Chondrocyte (in vitro differentiated cells): ENCODE measurements at places on chromosomes 7 and 10. TPM values are rescaled to one million over a fixed set of nuclear protein-coding genes. Genes with fewer than 3 reads are reported as not detected.

GRCh38 chr7:128815289-128815942 lies 14.8 kb upstream of the FLNC start:
- DNase-seq, result peak; percentile 49
- no peaks in the 10 kb centered on the region for H3K4me1 ChIP-seq

ARMS2 gene
- 0.62 to 1.1 TPM in 2 of 3 replicates, not detected in the other for total RNA-seq

DNA sequence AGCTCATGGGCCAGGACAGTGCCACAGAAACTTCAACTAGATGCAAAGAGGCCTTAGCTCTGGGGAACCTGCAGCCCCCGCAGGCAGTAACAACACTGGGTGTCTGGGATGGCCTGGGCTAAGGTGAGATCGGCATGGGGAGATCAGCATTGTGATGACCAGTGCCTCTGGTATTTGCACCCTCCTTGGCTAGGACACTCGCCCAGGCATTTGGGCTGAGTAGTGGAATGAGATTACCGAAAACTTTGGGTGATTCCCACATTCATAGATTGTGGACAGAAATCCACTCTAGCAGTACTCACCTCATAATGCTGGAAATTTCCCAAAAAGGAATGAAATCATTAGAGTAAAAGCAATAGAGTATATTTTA lies 70.6 kb upstream of the ZMIZ2 start:
- no peak overlapping the region for H3K27ac ChIP-seq
- H3K36me3 ChIP-seq, result peaks cover 32% of the 10 kb centered on the region
- peak; percentile 74 for DNase-seq

DNA sequence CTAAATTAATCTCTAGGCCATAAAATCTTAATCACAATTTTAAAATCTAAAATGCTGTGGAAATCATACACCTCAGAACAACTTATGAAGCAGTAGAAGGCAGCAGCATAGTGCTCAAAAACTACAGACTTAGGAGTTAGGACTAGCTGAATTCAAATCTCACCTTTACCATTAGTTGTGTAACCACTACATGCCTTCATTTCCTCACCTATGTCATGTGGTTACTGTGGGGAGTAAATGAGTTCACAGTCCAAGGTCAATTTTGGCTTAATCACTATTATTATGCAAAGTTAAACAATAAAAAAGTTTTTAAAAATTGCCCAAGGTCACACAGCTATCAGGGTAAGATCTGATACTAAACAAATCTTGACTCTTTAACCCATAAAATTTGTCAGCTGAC lies 37.0 kb downstream of the SNX13 start:
- no peak overlapping the region for H3K27ac ChIP-seq
- no peak for DNase-seq
- H3K4me1 ChIP-seq, result peaks cover 10% of the 10 kb centered on the region
- no peak overlapping the region for H3K4me3 ChIP-seq

ACHE gene
- 1.4 to 2.9 TPM (median 2.6 TPM) in 3 replicates for total RNA-seq

FAM241B gene
- total RNA-seq, result 5.0 to 13.7 TPM (median 9.7 TPM) in 3 replicates

DNA sequence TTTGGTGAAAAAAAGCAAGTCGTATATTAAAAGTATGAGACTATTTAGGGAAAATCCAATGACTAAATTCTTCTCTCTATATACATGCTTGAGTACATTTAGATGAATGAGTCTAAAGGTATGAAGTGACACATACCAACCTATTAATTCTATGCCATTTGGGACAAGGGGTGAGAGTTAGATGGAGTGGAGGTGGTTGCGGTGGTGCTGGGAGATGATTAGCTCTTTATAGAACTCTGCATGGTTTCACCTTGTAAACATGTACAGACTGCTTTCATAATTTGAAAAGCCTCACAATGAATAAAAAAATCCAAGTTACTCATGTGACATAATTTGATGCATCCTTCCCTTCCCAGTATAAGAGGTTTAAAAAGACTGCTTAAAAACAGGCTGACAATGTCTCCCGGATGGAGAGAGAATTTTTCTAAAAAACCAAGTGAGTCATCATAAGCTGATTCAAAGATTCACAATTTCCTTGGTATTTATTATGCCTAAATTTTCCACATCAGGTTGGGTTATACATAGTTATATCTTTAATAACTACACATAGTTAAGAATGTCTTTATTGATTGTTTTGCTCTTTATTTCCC lies 572.8 kb downstream of the REEP3 start:
- no peaks in the 10 kb centered on the region for H3K36me3 ChIP-seq
- no peak for DNase-seq
- no peaks in the 10 kb centered on the region for H3K27me3 ChIP-seq

- DNase-seq, result no peak
- H3K27ac ChIP-seq, result no peak overlapping the region
- H3K4me3 ChIP-seq, result no peak overlapping the region
- no peaks in the 10 kb centered on the region for H3K4me1 ChIP-seq
Measured at GRCh38 chr7:103915680-103916357, 73.6 kb downstream of the RELN start.

DNA sequence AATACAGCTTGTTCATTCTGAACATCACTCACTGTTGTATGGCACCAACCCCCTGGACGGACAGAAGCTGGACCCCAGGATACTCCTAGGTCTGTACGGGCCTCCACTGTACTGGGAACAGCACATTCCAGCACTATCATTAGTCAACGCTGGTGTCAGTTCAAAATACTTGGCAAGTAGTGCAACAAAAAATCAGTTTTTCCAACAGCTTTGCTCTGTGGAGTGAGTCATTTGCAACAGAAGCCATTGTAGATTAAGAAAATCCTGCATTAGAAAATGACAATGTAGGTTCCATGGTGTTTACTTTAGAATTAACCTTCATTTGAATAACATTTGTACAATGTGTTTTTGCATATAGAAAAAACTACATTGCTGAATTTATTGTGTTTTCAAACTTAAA lies 266.6 kb downstream of the HDAC9 start:
- H3K27me3 ChIP-seq, result no peaks in the 10 kb centered on the region
- no peaks in the 10 kb centered on the region for H3K36me3 ChIP-seq
- peaks cover 19% of the 10 kb centered on the region for H3K4me1 ChIP-seq
- no peak overlapping the region for H3K4me3 ChIP-seq
- no peak for DNase-seq
- peak overlapping the region; percentile 54 for H3K27ac ChIP-seq

DNA sequence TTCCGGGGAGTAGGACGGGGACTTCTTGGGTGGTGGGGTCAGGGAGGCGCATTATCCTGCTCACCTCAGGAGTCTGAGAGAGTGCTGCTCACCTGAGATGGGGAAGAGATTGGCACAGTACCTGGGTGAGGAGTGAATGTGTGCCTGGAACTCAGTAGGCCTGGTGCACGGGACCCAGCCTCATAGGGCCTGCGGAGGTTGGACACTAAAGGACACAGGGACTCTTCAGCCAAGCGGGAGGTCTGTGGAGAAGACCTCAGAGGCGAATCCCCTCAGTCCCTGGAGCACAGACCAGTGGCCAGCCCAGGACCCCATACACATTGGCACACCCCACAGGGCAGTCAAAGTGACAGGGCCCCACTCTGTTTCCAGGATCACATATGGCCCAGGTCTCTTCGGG lies 73.2 kb downstream of the OAT start:
- no peak for DNase-seq
- no peak overlapping the region for H3K4me3 ChIP-seq
- H3K4me1 ChIP-seq, result peaks cover 14% of the 10 kb centered on the region
- H3K27me3 ChIP-seq, result no peaks in the 10 kb centered on the region
- H3K36me3 ChIP-seq, result no peaks in the 10 kb centered on the region

MNX1 gene
- total RNA-seq, result not detected in 3 replicates

GRCh38 chr10:79387974-79388850 lies 40.9 kb downstream of the PPIF start:
- no peaks in the 10 kb centered on the region for H3K4me1 ChIP-seq
- H3K36me3 ChIP-seq, result peaks cover 6% of the 10 kb centered on the region
- H3K27ac ChIP-seq, result no peak overlapping the region
- H3K27me3 ChIP-seq, result no peaks in the 10 kb centered on the region
- DNase-seq, result peak; percentile 55

- no peak overlapping the region for H3K4me3 ChIP-seq
Measured at GRCh38 chr7:147658392-147658967, 932.1 kb upstream of the C7orf33 start.

UCMA gene
- not detected in 3 replicates for total RNA-seq

DNA sequence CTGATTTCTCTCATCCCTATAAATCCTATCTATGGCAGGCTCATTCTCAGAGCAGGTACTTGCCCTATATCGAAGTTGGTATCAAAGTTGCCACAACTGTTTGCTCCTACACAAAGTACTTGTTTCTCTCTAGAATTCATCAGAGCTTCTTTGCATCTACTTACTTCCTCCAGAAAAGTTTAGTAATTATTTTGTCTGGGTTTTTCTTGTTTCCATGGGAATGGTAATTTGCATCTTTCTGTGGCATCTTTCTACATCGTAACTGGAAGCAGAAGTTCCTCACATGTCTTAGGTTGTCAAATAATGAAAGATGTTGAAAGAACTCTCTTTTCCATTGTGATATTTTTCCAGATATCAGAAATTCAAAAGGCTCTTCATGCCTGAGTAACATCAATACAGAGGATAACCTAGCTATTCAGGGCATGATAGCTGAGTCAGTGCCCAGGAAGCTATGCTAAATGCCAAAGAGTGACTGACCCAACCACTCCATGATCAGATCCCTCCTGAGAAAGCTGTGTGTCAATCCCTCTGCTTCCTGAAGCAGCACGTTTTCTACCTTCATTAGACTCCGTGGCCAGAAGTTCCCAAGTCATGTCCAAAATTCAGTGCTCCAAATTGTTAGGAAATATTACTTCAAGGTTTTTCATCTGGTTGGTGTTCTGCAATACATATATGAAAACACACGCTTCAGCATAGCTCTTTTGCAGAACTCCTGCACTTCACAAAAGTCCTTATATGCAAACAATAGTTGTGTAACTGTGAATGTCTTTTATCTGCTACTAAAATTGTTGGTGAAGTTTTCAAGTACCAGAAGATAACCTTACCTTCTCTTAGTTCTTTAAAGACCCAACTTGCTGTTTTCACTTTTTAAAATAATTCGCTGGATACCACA lies 216.5 kb downstream of the VTI1A start:
- no peaks in the 10 kb centered on the region for H3K36me3 ChIP-seq

- no peaks in the 10 kb centered on the region for H3K36me3 ChIP-seq
- H3K4me1 ChIP-seq, result peaks cover 48% of the 10 kb centered on the region
- no peak overlapping the region for H3K4me3 ChIP-seq
- peak; percentile 59 for DNase-seq
- H3K27ac ChIP-seq, result no peak overlapping the region
Measured at GRCh38 chr10:5609952-5610616, 56.3 kb downstream of the ASB13 start.

DNA sequence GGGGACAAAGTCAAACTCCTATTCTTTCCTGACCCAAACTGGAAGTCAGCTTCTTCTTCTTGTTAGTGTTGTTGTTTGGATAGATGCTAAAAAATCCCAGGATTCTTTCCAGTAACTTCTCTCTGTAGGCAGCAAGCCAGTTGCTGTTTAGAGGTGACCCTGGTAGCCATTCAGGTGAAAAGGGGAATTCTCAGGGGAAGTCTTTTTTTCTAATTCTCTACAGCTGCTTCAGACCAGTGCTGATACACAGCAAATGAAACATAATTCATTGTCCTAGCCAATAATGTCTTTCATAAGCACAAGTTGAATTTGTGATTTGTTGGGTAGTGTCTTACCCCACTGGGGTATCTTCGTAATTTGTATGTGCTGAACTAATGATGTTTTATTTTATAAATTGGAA lies 357.3 kb downstream of the BBS9 start:
- no peak overlapping the region for H3K4me3 ChIP-seq
- no peaks in the 10 kb centered on the region for H3K27me3 ChIP-seq
- DNase-seq, result no peak
- H3K27ac ChIP-seq, result no peak overlapping the region

- no peaks in the 10 kb centered on the region for H3K27me3 ChIP-seq
- peaks cover 26% of the 10 kb centered on the region for H3K4me1 ChIP-seq
- DNase-seq, result no peak
- H3K4me3 ChIP-seq, result no peak overlapping the region
Measured at GRCh38 chr7:118003476-118003875, 130.2 kb upstream of the CTTNBP2 start.

GRM8 gene
- not detected in 3 replicates for total RNA-seq

- no peaks in the 10 kb centered on the region for H3K4me1 ChIP-seq
- DNase-seq, result no peak
- H3K27me3 ChIP-seq, result no peaks in the 10 kb centered on the region
- H3K27ac ChIP-seq, result no peak overlapping the region
- no peaks in the 10 kb centered on the region for H3K36me3 ChIP-seq
Measured at GRCh38 chr7:153948060-153948459, 104.1 kb upstream of the DPP6 start.

GRCh38 chr7:52257890-52258289 lies 777.5 kb upstream of the POM121L12 start:
- H3K4me3 ChIP-seq, result no peak overlapping the region
- H3K27ac ChIP-seq, result no peak overlapping the region
- no peaks in the 10 kb centered on the region for H3K4me1 ChIP-seq
- H3K36me3 ChIP-seq, result no peaks in the 10 kb centered on the region
- no peak for DNase-seq

AKR1C8 gene
- not detected in 3 replicates for total RNA-seq

DNA sequence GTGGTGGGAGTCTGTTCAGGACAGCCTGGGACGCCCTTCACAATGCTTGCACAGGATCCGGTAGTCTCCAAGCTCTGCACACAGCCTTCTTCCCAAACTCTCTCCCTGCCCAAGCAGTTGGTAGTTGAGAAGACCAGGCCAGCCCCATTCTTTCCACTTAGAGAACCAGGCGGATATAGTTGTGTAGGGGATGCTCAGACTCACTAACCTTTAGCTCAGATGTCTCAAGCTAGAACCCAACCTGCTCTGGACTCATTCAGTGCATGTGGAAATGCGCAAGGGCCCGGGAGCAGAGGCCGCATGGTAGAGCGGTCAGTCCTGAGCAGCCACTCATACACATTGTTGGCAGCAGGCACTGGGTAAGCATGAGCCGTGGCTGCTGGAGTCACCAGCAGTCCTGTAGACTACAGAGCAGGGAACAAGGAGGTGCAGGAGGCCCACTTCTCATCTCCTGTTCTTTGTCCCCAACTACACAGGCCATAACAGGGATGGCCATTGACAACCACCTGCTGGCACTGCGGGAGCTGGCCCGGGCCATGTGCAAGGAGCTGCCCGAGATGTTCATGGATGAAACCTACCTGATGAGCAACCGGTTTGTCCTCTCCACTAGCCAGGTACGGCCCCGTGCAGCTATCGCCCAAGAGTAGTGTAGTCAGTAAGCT lies 17.2 kb upstream of the C10orf53 start:
- no peak overlapping the region for H3K27ac ChIP-seq
- peaks cover 6% of the 10 kb centered on the region for H3K27me3 ChIP-seq
- no peak for DNase-seq
- H3K4me1 ChIP-seq, result no peaks in the 10 kb centered on the region
- H3K36me3 ChIP-seq, result peaks cover 3% of the 10 kb centered on the region

GNG11 gene
- total RNA-seq, result 8.2 to 15.0 TPM (median 9.4 TPM) in 3 replicates

FXYD4 gene
- total RNA-seq, result not detected in 3 replicates

GRCh38 chr10:21076381-21076780 lies 179.3 kb upstream of the NEBL start:
- peaks cover 8% of the 10 kb centered on the region for H3K27me3 ChIP-seq
- no peak overlapping the region for H3K4me3 ChIP-seq
- H3K27ac ChIP-seq, result no peak overlapping the region
- DNase-seq, result no peak
- peaks cover 8% of the 10 kb centered on the region for H3K4me1 ChIP-seq
- no peaks in the 10 kb centered on the region for H3K36me3 ChIP-seq

SLC13A1 gene
- not detected in 3 replicates for total RNA-seq

NFKB2 gene
- total RNA-seq, result 29.4 to 38.0 TPM (median 35.9 TPM) in 3 replicates

HOXA1 gene
- total RNA-seq, result 2.7 to 2.9 TPM in 2 of 3 replicates, not detected in the other
